ENCODE measurements at places on chromosomes 13 and 19.

- DNase-seq, result peak; percentile 10
These were observed 171.4 kb downstream of the OXGR1 start for GRCh38 chr13:96822895-96823294.

DNA sequence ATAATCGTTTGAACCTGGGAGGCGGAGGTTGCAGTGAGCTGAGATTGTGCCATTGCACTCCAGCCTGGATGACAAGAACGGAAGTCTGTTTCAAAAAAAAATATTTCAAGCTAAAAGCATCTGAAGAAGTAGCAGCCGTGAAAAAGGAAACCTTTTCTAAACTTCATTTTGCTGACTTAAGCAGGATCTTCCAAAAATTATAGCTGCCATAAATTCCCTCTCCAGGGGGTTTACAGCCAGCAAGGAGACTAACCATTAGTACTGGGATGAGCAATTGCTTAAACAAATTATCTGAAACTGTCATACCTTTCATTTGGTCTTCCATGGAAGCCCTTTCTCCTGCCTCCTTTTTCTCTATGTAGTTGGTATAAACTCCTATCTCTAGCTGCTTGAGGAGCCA lies 69.9 kb upstream of the TSC22D1 start:
- DNase-seq, result no peak

DNA sequence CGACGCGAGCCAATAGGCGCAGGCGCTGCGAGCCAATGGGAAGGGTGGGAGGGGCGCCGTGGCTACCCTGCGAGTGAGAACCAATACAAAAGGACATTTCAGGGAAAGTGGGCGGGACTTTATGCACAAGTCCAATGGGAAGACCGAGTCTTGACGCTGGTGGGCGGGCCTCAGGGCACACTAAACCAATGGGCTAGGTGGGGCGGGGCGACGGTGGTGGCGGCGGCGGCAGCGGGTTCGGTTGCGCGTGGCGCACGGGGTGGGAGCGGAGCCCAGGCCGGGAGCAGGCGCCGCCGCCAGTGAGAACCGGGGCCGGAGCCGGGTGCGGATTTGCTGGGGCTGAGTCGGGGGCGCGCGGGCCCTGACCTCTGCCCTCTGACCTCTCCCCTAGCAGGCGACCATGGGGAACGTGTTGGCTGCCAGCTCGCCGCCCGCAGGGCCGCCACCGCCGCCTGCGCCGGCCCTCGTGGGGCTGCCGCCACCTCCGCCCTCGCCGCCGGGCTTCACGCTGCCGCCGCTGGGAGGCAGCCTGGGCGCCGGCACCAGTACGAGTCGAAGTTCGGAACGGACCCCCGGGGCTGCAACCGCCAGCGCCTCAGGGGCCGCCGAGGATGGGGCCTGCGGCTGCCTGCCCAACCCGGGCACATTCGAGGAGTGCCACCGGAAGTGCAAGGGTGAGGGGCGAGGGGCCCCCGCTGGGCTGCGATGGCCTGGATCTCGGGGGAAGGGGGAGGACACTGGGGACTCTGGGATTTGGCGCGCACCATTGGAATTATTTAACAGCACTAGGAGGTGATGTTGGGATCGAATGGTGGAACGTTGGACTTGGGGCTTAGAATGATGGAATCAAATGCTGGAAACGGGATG lies at the start of gene TOMM40:
Gene TOMM40 (plus strand): TSS at position 239 of the 867 bp plus-strand sequence. CDS start 162 bp downstream, at position 401.
- DNase-seq, result peak; percentile 9

GRCh38 chr13:90792335-90792734 lies 555.2 kb upstream of the MIR17HG start:
- no peak for DNase-seq

DNA sequence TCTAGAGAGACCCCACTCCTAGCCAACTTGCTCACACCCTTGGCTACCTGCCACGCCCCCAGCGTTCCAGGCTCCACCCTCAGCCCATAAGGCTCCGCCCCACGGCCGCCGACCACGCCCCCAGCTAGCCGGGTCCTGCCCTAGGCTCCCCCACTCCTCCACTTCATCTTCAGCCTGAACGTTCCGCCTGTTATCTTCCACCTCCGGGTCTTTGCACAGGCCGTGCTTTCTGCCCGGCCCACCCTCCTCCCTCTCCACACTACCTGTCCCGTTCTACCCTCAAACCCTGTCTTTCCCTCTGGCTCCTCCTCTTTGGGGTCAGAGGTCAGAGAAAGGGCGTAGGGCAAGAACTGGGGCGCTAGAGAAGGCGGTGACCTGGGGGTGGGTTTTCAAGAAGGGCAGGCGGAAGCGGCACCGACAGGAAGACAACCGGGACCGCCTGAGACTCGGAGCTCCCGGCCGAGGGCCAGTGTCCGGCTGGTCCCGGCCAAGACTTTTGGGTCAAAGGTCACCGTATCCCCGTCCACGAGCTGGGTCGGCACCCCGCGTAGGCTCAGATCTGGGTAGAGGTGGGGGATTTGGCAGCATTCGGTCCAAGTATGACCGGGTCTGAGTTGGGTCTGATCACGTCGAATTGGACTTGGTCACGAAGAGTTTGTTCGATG lies 2.2 kb downstream of the PDE4C start:
- DNase-seq, result peak; percentile 39

GRCh38 chr13:31278869-31279268 lies 79.1 kb downstream of the B3GLCT start:
- DNase-seq, result no peak

- no peak for DNase-seq
These were observed 140.3 kb downstream of the PDS5B start for GRCh38 chr13:32726374-32727037.

DNA sequence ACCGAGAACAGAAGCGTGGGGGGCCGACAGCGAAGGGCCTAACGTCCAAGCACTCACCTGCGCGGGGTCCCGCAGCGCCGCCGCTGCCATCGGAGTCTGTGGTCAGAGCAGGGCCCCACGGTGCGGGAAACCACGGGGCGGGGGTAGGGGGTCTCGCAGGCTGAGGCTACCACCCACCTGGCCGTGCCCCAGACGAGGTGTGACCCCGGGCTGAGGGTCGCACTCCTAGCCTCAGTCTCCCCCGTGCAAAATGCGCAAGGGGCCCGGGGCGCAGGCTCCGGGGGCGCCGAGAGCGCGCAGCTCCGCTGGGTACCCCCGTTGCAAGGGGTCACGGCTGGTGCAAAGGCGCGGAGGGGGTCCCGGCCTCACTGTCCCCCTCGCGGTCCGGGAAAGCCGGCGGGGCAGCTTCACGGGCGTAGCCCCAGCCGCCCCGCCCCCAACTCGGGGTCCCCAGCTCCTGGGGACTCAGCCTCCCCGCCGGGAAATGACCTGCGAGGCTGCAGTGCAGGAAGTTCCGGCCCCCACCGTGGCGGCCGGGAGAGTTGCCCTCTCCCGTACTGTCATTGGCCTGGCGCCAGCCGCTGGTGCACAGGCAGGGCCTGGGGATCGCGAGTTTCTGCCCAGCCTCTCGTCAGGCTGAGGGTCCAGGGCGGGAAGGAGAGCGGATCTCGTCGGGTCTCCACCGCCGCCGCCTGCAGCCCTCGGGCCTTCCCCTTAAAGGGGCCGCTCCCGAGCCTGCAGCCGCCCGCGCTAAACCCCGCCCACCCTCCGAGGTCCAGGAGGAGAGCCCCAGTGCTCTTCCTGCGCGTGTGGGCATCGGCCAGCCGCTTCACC lies at the start of gene ZNF792:
Gene ZNF792 (minus strand): TSS at position 657 of the 834 bp plus-strand sequence. CDS start 567 bp downstream, at position 90.
- peak; percentile 3 for DNase-seq

GRCh38 chr13:89269737-89270136 lies 1598.6 kb downstream of the SLITRK5 start:
- DNase-seq, result no peak

GRCh38 chr13:44241638-44242037 lies 132.0 kb upstream of the SERP2 start:
- no peak for DNase-seq

- DNase-seq, result no peak
These were observed 24.3 kb upstream of the EEF1AKMT1 start for GRCh38 chr13:20798027-20798426.

Data from NCI-H2171 treated with DMSO at 0.1 percent for 48 hours (cell line).